ENCODE measurements at places on chromosomes 3 and 15.

DNA sequence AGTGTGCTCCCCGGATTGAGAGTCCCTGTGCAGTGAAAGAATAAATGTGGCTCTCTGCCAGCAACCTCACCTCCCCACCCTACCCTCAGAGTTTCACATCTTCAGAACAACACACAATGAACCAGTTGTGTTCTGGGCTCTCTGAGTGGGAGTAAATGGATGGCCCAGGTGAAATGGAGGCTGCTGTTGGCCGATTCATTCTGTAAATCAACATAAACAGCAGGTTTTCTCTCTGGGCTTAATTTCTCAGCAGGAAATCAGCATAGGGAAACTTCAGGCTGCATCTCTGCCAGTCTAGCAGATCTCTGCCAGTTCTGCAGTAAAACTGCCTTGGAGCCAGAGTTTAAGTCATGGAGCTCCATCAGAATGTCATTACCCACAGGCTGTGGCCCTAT lies 54.6 kb upstream of the FURIN start:
- no peak for DNase-seq

DNA sequence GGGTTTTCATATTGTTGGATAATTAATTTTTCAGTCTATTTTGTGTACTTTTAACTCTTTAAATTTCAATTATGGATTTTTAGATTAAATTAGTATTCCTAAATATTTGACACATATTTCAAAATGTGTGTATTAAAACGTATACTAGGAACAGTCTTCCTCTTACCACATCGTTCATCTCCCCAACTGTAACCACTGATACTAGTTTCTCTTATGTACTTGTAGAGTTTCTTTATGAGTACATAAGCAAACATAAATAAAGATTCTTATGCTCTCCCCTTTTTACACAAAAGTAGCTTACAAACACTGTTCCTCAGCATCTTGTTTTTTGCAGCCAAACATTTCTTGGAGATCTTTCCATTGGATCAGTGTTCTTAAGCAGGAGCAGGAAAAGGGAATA lies 45.9 kb downstream of the CMSS1 start:
- DNase-seq: no peak

DNA sequence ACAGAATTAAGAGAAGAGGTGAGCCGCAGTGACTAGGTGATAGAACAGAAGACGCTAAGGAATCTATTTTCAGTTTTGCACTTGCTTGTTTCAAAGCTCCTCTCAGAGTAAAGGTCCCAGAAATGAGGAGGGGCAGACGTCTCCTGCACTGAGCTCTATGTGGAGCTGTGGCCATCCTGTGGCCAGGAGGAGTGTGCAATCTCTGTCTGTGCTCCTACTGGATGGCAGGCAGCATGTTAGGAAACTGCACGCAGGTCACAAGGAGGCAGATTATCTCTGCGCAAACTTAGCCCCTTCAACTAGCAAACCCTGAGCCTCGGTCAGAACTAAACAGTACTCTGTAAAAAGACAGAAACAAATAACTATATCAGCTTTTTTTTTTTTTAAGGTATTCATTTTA lies 31.1 kb upstream of the PPIB start:
- no peak for DNase-seq

GRCh38 chr3:36525115-36525801 lies 145.0 kb downstream of the STAC start:
- peak; percentile 75 for DNase-seq

DNA sequence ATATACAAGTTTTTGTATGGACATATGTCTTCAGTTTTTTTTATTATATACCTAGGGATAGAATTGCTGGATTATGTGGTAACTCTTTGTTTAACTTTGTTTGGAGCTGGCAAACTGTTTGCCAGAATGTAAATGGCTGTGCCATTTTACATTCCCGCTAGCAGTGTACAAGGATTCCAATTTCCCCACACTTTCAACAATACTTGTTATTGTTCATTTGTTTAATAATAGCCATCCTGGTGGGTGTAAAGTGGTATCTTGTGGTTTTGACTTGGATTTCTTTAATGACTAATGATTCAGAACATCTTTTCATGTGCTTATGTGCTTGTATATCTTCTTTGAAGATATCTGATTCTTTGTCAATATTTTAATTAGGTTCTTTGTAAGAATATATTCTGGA lies 64.4 kb downstream of the ZNF609 start:
- DNase-seq: no peak

DNA sequence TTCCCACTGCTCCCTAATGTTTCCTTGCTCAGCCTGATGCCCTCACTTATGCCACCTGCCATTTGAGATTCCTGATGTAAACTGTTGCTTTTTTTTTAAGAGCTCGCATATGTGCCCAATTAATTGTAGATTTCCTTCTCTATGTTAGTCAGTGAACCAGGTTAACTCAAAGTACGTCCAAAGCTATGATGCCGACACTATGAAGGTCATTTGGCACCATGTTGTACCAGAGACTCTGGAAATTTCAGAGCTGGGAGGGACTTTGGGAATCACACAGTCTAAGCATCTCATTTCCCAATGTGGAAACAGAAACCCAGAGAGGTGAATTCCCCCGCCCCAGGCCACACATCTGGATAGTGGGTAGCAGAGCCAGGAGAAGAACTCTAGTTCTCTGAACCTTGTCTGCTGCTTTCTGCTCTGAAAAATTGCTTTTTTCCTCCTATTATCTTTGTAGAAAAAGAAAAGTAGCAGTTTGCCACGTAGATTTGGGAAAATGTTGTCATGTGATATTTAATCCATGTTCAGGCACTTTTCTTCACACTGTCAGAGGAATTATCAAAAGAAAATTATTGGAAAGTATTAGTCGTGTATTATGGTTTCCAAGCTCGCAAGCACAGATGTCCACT lies 38.5 kb upstream of the TNFAIP8L3 start:
- no peak for DNase-seq

- DNase-seq: no peak
Measured at GRCh38 chr3:30864132-30864531, 30.3 kb downstream of the GADL1 start.

GRCh38 chr3:27209617-27210264 lies 159.4 kb downstream of the NEK10 start:
- no peak for DNase-seq

- no peak for DNase-seq
Measured at GRCh38 chr3:58093574-58094195, 85.5 kb downstream of the FLNB start.

- no peak for DNase-seq
Measured at GRCh38 chr3:111538681-111539083, 3.3 kb upstream of the CD96 start.

DNA sequence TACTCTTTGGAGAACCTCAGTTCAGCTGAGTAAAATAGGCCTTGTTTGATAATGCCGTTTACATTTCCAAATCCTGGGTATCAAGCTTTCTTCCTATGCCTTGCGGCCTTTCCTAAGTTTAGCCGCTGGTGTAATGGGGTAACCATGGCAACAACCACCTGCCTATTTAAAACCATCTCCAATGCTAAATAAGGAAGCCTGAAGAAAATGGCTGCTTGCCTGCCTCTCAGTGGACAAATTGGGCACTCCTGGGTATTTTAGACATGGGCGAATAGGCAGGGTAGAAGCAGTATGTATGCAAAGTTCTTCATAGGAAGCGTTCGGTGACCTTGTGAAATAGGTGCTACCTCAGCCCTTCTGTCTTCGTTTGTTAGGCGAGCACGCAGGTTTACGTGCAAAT lies 122.7 kb downstream of the DGKG start:
- DNase-seq: no peak

GRCh38 chr3:171982828-171983227 lies 56.5 kb upstream of the FNDC3B start:
- DNase-seq: no peak

GRCh38 chr3:33174711-33175414 lies 43.7 kb downstream of the SUSD5 start:
- no peak for DNase-seq

- DNase-seq: no peak
Measured at GRCh38 chr3:183027276-183027675, 46.9 kb upstream of the DCUN1D1 start.

DNA sequence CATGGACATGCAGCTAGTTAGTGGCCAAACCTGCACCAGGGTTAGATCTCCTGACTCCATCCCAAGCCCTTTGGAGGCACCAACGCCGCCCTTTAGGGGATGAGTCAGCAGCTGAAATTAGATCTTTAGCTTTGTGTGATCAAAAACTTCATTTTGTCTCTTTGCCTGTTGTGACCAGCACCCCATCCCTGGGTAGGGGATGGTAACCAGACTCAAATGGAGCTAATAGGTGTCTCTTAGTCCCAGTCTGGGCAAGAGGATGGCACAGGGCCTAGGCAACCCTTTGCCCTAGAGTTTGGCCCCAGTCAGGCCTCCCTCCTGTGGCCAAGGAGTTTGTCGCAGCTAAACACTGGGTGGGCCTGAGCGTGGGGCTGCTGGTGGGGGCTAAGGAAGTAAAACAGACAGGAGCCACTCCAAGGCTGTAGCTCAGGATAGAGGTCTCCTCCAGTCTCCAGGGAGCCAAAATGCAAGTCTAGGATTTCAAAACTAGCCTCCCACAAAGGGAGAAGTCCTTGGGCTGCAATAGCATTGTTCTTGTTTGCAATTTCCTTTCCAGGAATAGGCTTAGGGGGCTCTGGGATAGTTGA lies 105.1 kb downstream of the CPN2 start:
- DNase-seq: no peak

DNA sequence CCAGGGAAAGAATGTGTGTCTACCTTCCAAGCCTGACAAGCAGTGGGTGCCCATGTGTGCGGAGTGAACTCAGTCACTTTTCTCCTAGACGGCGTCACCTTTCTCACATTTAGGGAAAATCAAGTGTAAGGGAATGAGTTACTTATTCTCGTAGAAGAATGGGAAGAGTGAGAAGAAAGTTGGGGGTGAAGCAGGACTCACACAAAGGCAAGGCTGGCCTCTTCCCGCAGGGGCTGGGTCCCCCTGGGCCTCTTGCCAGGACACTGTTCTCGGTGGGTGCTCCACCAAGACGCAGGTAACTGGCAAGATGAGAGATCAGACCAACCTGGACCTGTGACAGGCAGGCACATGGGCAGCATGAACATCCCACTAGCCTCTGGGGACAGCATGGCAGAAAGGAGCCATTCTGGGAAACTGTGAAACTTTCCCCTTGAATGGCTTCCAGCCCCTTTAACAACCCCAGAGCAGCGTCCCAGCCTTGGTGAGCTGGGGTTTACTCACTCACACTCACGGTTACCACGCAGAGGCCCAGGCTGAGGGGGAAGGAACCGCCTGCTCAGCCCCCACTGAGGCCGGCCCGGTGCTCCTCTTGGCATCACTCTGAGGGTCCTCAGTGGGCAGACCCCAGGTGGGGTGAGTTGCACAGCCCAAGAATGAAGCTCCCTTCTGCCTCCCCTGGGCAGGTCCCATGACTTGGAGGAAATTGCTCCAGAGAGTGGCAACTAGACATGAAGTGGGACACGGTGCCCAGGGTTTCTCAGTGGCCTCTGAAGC lies 15.0 kb upstream of the SRP14 start:
- DNase-seq: no peak

- peak; percentile 90 for DNase-seq
Measured at GRCh38 chr3:194089357-194090177, 46.4 kb upstream of the HES1 start.

DNA sequence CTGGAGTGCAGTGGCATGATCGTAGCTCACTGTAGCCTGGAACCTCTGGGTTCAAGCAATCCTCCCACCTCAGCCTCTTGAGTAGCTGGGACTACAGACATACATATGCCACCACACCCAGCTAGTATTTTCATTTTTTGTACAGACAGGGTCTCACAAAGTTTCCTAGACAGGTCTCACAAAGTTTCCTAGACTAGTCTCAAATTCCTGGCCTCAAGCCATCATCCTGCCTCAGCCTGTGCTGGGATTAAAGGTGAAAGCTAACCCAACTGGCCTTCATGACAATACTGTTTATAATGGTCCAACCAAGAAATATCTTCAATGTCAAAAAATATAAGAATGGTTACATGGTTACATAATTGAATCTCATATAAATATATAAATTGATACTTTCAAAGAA lies 24.0 kb downstream of the GPR176 start:
- no peak for DNase-seq

- DNase-seq: no peak
Measured at GRCh38 chr15:78259232-78259631, 5.1 kb upstream of the DNAJA4 start.

DNA sequence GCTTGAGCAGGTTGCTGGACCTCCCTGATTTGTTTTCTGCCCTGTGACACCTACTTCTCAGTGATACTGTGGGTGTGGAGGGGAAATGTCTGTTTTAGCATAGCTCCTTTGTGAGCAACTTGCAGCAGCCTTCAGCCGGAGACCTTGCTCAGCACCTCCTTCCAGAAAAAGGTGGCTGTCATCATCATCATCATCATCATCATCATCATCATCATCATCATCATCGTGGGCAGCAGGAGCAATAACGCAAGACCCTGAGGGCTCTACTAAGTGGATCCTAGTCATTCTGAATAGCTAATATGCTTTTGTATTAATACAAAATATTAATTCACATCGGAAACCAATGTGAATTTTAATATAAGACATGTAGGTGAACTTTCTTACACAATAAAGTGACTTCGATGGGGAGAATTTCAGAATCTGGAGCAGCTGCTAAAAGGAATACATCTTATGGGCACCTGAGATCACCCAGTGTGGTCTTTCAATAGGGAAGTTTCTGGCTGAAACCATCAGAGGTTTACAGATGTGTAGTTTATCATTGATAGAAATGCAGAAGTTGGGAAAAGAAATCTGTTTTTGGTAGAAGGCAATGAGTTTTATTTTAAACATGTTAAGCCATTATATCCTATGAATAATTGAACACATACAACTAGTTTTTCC lies 8.6 kb downstream of the GABRR3 start:
- no peak for DNase-seq

DNA sequence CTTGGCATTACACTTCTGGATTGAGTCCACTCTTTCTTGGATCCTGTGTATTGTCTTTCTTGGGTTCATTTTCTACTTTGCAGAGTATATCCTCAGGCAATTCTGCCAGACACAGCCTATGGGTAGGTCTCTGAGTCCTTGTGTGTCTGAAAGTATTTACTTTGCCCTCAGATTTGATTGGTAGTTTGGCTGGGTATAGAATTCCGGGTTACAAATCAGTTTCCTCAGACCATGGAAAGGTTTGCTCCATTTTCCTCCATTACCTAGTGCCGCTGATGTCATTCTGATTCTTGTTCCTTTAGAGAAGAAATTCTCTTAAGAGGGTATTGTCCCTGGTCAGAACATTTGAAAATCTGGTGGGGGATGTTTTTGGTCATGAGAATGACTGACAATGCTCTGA lies 133.2 kb downstream of the NUP210 start:
- no peak for DNase-seq

- DNase-seq: no peak
Measured at GRCh38 chr3:45034612-45035252, 8.6 kb downstream of the CLEC3B start.

- DNase-seq: no peak
Measured at GRCh38 chr3:101876142-101876541, 26.8 kb downstream of the NFKBIZ start.

DNA sequence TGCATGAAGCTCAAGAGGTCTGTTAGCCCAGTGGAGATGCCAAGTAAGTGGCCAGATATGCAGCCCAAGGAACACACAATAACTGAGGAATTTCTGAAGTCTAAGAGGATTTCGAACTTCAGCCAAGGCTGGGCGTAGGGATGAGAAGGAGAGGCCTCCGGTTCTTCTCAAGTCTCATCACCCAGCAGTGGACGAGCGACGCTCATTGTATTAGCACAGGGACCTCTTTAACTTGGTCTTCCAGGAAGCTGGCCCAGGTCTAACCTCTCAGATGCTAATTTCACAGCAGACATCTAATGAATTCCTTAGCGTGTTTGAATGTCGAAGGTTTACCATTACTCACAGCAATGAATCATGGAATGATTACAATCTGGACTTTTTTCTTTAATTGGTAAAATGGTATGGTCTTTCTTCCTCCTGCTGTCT lies 85.0 kb downstream of the HES1 start:
- no peak for DNase-seq

GRCh38 chr3:73353649-73354217 lies 271.0 kb downstream of the PDZRN3 start:
- no peak for DNase-seq

All from stromal cell of bone marrow (primary cell).